ENCODE measurements at places on chromosomes 5 and 9.
A peak's percentile ranks its signal among the peaks of the same experiment; 100 is the strongest.

DNA sequence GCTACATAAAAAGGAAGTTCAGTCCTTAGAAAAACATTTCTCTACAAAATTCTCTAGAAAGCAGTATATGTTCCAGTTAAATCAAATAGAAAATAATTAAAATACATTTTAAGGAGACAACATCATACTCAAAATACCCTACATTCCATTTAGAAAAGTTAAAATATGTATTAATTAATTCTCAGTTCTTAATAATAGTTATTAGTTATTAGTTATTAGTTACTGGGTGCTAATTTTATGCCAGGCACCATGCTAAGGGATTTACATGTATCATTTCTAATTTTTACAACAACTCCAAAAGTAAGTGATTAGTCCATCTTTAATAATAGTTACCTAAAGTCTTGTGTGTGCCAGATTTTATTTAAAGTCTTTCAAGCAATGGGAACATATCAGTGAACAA is 38.0 kb downstream of the FAM114A2 start:
- DNase-seq, result no peak

DNA sequence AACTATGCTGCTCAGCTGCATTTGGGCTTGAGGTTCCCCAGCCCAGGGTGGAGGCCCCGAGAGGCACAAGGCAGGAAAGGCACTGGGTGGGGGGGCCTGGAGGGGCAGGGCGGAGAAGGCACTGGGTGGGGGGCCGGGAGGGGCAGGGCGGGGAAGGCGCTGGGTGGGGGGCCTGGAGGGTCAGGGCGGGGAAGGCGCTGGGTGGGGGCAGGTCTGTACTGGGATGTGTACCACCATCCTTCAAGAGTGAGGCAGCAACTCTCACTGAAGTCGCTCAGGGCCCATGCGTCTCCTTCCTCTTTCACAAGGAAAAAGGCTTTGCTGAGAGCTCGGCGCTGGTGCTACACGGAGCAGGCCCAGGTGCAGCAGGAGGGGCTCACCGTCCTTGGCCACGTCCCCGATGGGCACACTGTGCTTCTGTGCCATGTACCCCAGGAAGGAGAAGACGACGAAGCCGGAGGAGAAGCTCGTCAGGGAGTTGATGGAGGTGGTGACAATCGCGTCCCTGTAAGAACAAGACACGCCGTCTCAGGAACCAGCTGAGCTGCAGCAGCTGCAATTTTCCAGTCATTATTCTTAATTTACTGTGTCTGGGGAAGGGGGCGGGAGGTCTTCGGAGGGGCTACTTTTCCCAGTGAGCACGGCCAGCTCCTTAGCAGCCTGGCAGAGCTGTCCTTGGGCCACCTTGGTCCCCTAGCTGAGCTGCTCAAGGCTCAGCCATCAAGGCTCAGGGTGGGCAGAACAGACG is 30.8 kb downstream of the SLC6A3 start:
- no peak for DNase-seq

DNA sequence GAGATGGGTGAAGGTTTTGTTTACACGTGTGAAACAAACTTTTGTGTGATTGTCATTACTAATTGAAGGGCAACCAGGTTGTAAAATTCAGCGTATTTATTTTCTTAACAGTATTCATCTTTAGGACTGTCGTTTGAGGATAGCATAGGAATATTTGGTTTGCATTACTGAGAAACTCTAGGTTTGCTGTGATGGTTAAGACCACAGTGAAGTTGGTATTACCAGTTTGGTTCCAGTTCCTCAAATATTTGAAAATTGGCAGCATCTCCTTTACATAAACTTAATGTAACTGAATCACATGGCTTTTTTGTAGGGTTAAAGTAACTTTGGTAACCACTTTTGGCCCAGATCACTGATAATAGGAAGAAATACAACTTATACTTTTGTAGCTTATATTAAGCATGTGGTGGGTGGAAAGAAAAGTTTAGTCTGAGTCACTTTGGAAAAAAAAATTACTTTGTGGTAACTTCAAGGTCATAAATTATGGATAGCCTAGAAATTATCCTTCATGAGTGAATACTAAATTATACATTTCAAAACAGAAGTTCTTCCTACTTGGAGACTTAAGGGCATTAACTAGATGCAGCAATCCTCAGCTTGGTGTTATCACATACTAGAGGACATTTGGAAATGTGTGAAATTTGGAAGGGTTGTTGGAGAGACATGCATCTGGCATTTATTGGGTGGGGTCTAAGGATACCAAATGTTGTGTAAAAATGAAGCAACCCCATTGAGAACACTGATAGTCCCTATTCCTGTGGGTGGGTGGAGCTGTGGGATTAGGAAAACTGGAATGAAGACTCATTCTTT is 33.9 kb downstream of the G3BP1 start:
- no peak for DNase-seq

DNA sequence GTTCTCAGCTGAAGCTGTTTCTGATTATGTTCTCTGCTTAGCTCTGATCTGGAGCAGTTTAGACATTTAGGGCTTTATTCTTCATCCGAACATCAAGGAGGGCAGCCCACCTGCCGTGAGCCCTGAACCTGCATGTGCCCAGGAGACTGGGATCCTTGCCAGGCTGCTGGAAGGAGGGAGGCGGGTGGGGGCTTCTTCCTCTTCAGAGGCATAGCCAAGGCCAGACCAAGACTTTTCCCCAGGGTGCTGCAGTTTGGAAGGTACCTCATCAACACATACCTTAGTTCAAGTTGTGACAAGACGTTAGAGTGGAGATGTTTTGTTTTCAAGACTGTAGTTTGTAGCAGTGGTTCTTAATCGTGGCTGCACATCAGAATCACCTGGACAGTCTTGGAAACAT is 64.9 kb downstream of the RALGPS1 start:
- DNase-seq, result no peak

GRCh38 chr5:73151766-73152410 is 21.1 kb upstream of the TMEM174 start:
- no peak for DNase-seq

DNA sequence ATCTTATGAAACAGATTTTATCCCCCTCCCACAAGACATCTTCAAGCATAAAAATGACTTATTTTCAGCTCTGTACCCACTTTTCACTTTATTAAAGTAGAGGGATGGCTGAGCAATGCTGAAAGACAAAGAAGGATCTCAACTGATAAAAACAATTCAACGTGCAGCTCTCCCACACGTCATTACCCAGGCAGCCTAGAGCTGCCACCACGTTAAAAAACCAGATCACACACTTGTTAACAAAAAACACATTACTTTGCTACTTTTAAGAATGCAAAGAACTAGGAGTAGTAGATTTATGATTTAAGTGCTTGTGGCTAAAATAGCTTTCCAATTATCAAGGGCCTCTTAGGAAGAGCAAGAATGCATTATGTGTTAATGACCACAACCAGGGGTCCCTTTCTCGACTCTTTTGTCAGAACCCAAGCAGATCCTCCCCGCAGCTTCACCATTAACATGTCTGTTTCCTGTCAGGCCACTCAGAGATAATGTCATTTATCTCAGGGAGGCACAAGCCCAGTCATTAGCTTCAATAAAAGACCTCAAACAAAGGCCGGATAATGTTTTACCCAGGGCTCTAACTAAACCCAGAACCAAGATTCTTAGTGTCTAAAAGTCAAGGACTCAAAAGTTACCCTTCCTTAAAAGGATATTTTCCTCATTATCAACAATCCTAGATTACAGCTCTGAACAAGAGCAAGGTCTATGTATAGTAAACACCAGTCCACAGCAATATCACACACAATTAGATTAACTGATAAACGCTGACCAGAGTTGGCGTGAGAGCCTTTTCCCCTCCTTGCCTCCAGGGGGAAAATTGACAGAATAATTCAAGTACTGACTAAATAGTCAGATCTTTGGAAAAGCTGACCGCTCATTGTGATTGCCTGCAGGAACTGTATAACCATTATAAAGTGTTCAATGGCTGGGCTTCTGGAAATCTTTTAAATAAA is 7.5 kb downstream of the ZNF608 start:
- peak; percentile 90 for DNase-seq

- no peak for DNase-seq
Observed at GRCh38 chr5:89445106-89445745, 562.2 kb upstream of the MEF2C start.

- no peak for DNase-seq
Observed at GRCh38 chr5:178391480-178391879, 158.9 kb upstream of the PHYKPL start.

- no peak for DNase-seq
Observed at GRCh38 chr5:179279347-179280094, 65.7 kb downstream of the ADAMTS2 start.

DNA sequence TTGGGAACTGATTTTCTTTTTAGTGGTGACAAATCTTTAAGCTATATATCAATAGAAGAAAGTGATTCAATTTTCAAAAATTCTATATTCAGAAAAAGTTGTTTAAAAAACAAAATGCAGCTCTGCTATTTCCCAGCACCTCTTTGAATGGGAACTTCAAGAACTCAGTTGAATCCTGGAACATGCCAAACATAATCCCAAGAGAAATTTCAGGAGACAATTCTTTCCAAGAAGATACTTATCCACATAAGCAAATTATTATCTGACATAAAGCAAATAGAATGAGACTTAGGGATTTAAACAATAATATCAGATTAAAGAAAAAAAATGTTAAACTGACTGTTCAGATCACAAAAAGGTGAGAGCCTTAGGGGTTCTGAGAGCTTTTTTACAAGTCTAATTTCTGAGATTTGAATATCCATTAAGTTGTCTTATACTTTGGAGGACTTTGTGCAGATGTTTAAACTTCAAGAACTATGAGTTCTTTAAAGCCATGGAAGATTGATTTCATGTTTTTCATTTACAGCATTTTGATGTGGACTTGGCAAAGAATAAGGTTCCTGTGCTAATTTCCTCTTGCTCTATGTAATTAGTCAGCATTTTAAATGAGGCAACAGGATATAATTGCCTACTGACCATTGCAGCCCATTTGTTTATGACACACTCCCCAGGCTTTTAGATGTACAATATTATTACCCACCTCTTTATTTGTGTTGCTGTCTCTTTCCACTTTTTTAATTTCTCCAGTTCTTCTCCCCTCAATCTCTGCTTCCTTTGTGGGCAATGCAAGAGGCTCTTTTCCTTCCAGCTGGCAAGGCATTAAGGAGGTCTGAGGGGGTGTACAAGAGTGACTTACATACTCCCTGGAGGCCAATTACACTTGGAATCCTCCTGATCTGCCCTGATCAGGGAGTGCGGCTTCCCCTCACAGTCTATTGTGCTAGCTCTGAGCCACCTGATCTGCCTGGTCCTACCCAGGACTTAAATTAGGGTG is 419.1 kb downstream of the NR2F1-AS1 start:
- peak; percentile 11 for DNase-seq

GRCh38 chr9:120741701-120742100 is 27.4 kb upstream of the MEGF9 start:
- DNase-seq, result no peak

DNA sequence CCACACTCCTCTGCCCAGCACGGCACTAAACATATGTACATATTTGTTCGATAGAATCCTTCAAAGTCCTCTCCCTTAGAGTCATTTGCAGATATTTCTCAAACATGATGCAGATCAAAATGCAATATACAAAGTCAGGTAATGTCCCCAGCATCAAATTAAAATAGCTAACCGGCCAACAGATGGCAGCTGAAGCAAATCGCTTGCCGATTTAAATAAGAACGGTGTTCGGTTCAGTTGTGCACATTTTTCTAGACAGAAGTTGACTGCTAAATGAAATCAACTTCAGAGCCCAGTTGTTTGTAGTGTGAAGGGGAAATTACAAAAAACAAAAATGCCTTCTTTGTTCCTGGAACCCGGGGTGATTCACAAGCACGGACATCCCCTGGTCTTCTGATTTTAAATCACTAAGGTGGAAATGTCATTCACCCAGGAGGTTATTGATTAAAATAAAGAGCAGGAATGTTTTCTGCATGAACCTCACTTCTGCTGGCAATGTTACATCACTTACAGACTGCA is 219.2 kb downstream of the EBF1 start:
- DNase-seq, result peak; percentile 29

GRCh38 chr5:89270901-89271300 is 387.9 kb upstream of the MEF2C start:
- no peak for DNase-seq

- DNase-seq, result no peak
Observed at GRCh38 chr5:110735556-110735955, 3.3 kb upstream of the SLC25A46 start.

DNA sequence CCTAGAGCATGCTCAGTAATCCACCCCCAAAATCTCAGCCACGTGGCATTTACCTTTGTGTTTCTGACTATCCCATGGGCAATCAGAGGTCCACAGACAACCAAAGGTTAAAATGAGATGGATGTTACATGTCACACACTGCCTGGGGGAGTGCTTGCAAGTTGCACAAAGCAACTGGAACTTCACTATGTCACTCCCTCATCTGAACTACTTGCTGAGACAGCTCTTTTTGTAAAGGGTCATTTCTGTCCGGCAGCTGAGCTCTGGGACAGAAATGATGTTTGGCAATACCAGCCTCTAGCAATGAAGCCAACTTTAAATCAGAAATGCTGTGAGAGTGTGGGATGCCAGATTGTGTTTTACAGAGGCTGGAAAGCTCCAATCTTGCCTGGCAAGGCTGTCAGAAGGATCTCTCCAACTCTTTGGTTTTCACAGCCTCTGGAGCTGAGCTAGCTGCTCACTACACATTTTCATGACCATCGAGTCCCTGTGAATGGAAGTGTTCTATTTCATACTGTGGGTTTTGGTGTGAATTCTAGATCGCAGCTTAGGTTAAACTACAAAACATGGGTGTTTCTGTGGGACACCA is 66.3 kb upstream of the TMEM215 start:
- DNase-seq, result no peak

- DNase-seq, result no peak
Observed at GRCh38 chr5:123448017-123448617, 24.9 kb upstream of the CEP120 start.

- no peak for DNase-seq
Observed at GRCh38 chr5:131386779-131387178, 122.9 kb downstream of the CDC42SE2 start.

GRCh38 chr5:139418793-139419192 is 14.9 kb upstream of the SPATA24 start:
- DNase-seq, result no peak

GRCh38 chr5:61809651-61810050 is 477.6 kb downstream of the ZSWIM6 start:
- DNase-seq, result no peak

GRCh38 chr5:81830596-81830995 is 79.7 kb upstream of the SSBP2 start:
- DNase-seq, result no peak

- no peak for DNase-seq
Observed at GRCh38 chr9:136404801-136405136, 4.8 kb upstream of the SNAPC4 start.

GRCh38 chr9:126836216-126836615 is 24.2 kb upstream of the ZBTB34 start:
- no peak for DNase-seq

GRCh38 chr9:13445103-13445500 is 165.6 kb upstream of the MPDZ start:
- no peak for DNase-seq

GRCh38 chr5:42270771-42271170 is 152.5 kb upstream of the GHR start:
- no peak for DNase-seq

DNA sequence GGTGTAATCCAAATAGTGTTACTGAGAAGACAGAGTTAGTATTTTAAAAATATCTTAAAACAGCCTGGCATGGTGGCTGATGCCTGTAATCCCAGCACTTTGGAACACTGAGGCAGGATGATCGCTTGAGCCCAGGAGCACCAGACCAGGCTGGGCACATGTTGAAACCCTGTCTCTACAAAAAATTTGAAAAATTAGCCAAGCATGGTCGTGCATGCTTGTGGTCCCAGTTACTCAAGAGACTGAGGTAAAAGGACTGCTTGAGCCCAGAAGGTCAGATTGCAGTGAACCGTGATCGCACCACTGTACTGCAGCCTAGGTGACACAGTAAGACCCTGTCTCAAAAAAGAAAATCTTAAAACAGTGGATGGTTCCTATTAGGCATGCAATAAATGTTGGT is 12.4 kb downstream of the IFNA1 start:
- no peak for DNase-seq

Measured in foreskin melanocyte (primary cell).